Activated T-helper 1 cell treated with anti-CD3 and anti-CD28 coated beads, Interleukin-2, amount 50 U/mL, for 16 hours (primary cell): ENCODE measurements at places on chromosomes 13 and 19.

DNA sequence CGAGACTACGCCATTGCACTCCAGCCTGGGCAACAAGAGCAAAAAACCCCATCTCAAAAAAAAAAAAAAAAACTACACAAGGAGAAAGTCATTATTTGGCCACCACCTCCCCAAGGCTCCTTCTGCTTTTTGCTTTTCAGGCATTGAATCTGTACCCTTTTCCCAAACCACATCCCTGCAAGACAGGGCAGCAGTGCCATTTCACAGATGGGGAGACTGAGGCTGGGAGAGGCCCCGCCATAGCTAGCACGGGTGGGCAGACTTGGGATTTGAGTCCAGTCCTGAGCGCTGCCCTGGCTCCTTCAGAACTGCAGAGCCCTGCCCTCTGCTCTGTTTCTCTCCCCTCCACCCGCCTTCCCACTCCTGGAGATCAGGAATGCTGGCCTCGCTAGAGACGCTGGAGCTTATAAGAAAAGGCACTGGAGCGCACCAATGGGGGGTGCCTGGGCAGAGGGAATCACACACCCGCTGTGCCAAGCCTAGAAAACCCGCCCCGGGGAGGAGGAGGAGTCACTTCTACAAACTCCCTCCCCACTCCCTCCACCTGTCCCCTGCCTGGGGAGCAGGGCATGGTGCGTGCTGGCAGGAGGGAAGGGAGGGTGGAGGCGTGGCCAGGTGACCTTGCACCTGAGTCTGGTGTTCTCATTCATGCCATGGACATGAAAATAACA, 17.6 kb downstream of the TJP3 start:
- no peak for DNase-seq

DNA sequence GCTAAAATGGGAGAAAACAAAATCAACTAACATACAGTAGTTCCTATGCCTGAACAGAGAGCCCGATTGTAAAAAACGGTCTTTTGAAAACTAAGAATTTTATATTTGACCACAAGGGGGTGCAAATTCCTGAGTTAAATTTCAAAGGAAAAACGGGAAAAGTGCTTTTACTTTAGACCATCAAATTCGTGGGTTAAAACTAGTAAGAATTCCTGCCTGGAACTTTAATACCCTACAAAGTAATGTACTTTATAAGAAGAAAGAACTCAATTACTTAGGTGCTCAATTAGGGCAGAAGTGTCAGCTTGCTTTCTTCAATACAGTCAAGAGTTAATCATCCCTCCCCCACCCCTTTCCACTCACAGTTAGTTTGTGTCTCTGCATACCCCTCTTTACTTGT, 69.8 kb downstream of the KCNRG start:
- no peak for DNase-seq

DNA sequence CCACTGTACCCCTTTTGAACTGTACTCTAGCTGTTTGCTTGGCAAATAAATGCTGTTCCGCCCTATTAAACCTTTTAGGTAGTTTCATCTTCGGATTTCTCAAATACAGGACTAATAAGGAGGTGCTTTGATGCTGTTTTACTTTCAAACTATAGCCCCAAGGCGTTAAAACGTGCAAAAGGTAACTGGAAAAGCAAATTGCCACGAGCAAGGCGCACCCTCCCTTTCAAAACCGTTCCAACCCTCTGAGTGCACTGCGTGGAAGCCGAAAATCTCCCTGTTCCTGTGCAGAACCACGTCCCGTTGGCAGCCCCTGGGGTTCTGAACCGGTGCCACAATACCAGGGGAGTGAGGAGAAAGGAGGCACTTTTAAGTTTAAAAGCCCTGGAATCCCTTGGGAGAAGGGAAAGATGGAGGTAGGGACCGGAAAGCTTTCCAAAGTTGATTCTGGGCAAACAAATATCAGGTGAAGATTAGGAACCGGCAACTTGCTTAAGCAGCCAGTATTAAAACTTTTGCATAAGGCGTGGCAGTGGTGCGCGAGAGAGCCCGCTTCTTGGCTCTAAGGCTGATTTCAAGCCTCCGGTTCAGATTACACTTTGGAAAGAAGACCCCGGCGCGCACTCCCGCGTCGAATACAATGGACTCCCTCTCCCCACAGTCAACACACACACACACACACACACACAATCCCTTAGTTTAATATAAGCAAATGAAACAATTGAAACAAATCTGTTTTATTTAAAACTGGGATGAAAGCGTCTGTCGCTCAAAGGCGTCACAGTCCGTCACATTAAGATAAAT, 9.5 kb downstream of the POU4F1 start:
- no peak for DNase-seq

GRCh38 chr13:30892966-30893365, 13.1 kb upstream of the MEDAG start:
- no peak for DNase-seq

- no peak for DNase-seq
Measured at GRCh38 chr13:96804174-96804573, 190.1 kb downstream of the OXGR1 start.

GRCh38 chr13:32840113-32840512, 176.1 kb upstream of the KL start:
- no peak for DNase-seq

DNA sequence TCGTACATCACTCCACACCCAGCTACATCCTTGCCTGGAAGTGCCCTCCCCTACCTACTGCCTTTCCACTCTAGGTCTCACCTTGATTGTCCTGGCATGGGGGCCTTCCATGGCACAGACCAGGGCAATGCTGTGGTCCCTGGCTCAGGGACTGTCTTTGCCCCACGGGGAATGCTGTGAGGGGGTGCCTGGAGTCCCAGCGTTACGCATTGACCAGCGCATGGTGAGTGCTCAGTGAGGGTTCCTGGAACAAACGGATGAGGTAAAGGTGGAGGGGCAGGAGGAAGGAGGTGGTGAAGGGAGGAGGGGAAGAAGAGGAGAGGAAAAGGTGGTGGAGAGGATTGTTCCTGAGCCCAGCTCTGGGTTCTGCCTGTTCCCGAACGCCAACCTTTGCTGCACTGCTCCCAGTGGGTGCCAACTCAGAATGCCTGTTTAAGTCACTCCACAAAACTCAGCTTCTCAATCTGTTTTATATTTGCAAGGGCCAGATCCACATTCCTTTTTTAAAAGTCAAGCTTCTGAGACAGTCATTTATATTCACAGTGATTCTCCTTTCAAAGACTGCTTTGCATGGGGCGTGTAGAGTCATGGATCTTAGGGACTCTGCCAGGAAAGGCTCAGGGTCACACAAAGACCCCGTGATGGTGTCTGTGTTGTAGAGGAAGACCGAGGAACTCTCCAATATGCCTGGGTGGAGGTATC, 40.8 kb downstream of the CHST8 start:
- no peak for DNase-seq

GRCh38 chr13:30222254-30222653, 85.1 kb downstream of the KATNAL1 start:
- no peak for DNase-seq

- DNase-seq: peak; percentile 48
Measured at GRCh38 chr13:32427852-32428580, at the start of gene N4BP2L1. Gene N4BP2L1 (minus strand): TSS chr13:32428130. CDS start chr13:32428082, 48 bp downstream.

GRCh38 chr13:94093652-94094315, 385.7 kb downstream of the DCT start:
- DNase-seq: no peak

DNA sequence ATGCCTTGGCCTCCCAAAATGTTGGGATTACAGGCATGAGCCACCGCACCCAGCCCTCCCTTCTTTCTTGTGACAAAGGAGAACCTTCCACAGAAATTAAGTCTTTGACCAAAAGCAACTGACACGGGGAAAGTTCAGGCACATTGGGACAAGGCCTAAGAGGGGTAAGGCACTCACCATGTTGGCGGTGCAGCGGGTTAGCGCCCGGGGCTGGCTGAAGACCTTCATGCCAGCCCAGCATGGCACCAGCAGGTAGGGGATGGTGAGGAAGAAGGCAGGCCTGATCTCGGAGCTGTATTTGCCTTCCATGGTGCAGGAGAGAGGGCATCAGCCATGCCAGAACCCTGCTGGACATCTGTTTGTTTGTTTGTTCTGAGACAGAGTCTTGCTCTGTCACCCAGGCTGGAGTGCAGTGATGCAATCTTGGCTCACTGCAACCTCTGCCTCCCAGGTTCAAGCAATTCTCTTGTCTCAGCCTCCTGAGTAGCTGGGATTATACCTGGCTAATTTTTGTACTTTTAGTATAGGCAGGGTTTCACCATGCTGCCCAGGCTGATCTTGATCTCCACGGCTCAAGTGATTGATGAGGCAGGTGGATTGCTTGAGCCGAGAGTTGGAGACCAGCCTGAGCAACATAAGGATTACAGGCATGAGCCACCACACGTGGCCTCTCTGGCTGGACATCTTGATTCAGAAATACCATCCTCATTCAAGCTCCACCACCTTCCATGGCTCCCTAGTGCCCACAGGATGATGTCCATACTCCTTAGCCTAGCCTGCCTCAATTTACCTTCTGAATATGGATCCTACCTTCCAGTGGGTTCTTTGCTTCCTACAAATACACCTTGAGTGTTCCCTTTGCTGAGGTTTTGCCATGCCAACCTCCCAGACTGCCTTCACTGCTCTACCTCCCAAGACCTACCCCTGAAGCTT, 4.4 kb downstream of the TM6SF2 start:
- DNase-seq: no peak

DNA sequence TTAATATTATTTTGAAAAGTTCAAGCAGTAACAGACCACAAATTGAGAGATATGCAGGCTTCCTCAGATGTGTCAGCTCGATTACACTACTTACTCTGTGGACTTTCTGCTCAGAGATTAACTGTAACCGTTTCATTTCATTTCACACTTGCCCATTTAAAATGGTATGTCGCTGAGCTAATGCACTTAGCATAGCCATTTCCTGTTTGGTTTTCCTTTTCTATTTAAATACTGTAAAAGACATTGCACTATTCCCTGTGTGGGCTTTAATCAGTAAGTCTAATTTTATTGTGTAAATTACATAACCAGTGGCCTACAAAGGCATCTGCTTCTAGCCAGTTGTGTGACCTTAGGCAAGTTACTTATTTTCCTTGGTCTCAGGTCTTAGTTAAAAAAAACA, 237.6 kb downstream of the LACC1 start:
- no peak for DNase-seq

DNA sequence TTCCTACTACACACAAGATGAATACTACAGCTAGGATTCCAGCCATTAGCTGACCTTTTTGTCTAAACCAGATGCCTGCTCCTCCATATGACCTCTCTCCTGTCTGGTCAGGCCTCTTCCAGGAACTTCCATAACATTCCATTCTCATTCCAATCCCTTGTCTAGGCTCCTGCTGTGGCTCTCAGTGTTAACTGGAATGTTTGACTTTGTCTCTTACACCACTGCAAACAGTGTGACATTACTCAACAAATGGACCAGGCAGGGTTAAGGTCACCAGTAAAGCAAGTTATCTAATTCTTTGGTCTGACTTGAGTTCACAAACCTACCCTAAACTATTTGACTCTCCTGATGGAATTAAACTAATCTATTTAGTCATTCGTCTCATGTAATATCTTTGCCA, 2.1 kb upstream of the GPC6 start:
- DNase-seq: no peak

- peak; percentile 82 for DNase-seq
Measured at GRCh38 chr19:47863514-47863936, 4.5 kb downstream of the TPRX2 start.

GRCh38 chr13:46171217-46171616, 10.8 kb downstream of the LCP1 start:
- no peak for DNase-seq

DNA sequence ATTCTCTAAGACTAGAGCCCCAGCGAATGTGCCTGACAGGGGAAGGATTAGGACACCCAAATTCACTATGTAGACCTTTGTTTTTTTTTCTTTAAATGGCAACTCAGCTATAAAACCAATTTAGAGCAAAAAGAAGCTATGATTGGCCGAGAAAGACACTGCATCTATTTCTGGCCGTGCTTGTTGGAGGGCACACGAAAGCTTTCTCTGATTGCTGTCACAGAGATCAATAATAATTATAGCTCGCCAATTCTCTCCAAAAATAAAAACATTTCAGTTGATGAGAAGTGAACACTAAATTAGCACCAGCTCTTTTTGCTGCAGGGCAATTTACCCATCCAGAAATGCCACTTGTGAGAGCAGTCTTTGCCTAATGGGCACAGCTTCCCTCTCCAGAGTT, 31.2 kb downstream of the CBY2 start:
- no peak for DNase-seq

- DNase-seq: no peak
Measured at GRCh38 chr13:64420181-64420580, 2810.0 kb downstream of the PCDH9 start.

DNA sequence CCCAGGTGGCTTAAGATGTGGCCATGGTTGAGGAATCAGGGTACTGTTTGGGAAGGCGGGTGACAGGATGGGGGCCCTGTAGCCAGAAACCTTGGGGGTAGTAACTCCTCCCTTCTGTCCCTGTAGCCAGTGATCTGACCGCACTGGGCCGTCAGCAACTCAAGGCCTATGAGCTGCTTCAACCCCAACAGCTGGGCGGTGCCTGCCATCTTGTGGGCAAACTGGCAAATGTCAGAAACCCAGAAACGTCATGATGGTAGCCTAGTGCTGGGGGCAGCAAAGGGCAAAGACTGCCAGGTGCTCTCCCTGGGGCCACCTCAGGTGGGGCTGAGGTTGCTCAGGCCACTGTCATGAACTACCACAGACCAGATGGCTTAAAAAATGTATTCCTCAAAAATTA, 3.5 kb downstream of the COPE start:
- no peak for DNase-seq

DNA sequence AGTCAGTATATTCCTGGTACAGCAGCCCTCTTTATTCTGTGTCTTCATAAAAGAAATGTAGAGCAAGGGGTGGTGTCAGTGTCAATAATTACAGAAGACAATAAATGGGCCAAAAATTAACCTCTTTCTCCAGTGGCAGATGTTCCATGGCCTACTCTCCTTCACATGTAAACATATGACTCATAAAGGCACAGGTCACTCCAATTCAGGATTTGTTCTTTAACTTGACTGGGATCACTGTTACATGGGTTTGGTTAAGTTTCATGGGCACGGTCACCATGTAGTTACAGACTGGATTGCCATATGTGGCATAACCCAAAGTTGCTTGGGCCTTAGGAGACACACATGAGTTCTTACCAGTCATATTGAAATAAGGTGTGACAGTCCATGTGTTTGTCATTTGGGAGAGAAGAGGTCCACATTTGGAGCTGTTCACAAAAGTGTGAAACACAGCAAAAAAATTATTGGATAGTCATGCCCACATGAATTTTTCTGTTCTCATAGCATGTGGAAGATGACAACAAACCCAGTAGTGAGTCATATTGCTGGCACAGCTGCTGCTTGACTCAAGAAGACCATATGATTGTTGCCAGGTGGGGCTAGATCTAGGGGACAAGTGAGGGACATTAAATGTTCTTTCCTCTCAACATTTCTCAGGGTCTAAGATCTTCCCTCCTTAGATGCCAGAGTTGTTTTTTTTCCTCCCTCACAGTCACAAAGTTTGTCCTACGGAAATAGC, 68.1 kb upstream of the HTR2A start:
- DNase-seq: no peak

- DNase-seq: no peak
Measured at GRCh38 chr13:50401721-50402465, 386.6 kb downstream of the KCNRG start.
